ACHN (cell line): ENCODE measurements at places on chromosomes 7 and 10.

DNA sequence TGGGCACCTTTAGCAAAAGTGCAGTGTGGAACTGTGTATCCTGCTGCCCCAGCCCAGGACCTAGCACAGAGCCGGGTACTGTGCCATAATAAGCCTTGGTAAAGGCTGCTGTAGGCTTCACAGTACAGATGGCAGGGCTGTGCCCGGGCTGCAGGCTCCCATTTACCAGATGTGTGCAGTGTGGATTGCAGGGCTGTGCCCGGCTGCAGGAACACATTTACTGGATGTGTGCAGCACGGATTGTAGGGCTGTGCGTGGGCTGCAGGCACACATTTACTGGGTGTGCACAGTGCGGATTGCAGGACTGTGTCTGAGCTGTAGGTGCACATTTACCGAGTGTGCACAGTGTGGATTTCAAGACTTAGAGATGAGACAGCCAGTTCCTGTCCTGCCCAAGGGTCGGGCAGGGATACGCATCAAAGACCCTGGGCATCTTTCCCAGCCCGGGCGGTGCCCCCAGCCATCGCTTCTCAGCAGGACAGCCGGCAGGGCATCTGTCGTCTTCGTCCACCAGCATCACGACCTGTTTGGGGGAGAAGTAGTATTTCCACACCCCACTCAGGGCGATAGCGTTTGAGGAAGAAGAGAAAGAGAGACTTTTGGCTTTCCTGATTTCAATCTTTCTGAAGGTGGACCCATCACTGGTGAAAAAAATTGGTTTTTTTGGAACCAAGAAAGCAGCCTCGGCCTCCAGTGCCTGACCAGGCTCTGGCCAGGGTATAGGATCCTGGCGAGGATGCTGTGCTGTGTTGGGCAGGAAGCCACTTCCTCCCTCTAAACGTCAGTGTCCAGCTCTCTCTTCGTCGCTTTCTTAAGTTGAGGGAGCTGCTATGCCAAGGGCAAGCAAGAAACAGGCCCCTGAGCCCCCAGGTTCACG, 180.8 kb downstream of the CUX1 start:
- no peak for DNase-seq

DNA sequence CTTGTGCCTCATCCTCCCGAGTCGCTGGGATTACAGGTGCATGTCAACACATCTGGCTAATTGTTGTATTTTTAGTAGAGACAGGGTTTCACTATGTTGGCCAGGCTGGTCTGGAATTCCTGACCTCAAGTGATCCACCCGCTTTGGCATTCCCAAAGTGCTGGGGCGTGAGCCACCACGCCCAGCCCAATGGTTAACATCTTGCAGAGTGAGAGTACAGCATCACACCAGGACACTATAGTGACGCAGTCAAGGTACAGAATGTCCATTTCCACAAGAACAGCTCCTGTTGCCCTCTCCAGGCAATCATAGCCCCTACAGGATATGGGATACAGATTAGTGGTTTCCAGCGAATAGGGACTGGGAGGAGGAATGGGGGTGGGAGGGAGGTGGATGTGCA, 34.0 kb downstream of the MYO1G start:
- no peak for DNase-seq

- no peak for DNase-seq
Measured at GRCh38 chr7:44990109-44991023, 9.6 kb upstream of the CCM2 start.

DNA sequence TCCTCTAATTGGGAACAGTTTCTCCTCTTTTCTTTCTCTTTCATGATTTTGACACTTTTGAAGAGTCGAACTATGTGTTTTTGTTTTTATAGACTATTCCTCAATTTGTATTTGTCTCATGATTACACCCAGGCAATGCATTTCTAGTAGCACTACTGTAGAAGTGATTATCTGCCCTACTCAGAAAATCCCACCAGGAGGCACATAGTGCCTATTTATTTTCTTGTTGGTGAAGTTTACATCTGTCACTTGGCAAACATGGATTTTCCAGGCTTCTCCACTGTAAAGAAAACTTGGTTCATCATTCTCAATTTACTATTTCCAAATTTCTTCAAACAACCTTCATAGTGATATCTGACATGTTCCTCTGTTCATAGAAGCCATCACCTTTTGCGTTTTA, 893.9 kb downstream of the CCSER2 start:
- DNase-seq, result no peak

DNA sequence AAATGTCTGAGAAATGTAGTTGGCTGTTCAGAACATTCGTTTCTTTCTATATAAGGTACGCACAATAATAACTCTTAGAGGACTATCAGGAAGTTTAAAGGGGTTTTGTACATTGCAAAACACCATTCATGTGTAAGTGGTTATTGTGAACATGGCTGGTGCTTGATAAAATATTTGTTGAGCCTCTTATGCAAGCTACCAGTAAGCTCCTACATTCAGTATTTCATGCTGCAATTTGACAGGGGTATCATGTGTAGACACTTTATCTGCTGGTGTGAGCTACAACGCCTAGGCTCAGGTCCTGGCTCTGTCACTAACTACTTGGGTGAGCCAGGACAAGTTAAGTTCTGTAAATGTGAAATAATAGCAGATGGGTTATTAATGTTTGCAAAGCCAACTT, 75.5 kb downstream of the MAP3K8 start:
- no peak for DNase-seq

DNA sequence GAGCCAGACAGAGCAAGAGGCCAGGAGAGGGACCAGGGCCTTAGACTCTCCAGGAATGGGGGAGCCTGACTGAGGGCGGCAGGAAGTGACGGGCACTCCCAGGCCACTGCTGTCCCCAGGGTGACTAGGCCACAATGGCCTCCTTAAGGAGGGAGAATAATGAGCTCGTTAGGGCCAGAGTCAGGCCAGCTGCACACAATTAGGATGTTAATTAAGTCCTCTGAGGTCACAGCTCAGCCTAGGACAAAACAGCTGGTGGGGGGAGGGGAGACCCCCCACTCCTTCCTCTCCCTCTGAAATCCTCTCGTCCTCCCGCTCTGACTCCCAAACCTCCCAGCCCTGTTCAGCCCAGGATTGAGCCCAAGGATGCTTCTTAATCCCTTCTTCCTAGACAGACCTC, 143.0 kb downstream of the NEURL1 start:
- DNase-seq, result no peak

- DNase-seq, result no peak
Measured at GRCh38 chr7:113460067-113460466, 341.7 kb upstream of the SMIM30 start.

DNA sequence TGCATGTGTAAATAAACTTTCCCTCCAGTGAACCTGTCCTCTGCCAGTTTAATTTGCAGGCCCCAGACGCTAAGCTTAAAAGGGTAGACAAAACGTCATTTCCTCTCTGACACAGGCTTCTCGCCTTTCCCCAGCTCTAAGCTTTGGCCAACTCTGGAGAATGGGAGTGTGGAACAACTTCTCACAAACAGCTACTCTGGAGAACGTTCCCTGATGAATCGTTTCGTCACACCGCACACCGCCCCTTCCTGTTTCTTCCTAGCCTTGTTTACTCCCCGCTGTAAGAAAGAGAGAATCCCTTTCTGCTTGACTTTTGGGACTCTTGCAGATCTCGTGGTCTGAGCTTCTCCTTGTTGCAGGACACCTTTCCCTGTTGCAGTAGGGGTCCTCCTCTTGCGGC, 564.2 kb downstream of the TCERG1L start:
- DNase-seq, result no peak

DNA sequence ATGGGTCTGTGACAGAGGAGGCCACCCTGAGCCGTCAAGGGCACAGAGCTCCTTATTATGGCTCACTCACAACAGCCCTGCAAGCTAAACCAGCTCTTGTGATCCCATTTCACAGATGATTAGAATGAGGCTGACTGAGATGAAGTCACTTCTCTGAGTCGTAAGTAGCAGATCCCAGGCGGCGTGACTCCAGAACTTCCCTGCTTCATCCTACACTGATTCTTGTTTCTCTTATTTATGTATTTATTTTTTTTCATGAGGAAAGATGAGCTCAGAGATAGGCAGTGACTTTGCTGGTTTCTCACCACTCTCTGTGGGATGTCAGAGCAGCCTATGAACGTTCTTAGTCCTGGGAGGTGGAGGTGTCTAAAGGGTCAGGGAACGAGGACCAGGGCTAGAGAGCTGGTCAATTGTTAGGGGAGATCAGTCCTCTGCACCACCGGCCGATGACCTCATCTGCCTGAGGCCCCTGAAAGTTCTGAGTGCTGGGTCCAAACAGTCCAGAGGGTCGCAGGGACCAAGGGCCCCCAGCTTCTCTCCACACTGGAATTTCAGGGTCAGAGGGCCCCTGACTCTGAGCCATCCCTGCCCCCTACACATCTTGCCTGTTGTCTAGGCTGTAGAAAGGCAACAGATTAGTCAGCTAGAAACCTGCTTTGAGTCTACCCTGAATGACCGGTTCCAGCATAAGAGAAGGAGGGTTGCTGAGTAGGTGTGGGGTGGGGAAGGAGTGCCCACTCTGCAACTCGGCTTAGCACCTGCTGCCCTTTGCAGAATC, 17.9 kb downstream of the CLRN3 start:
- DNase-seq, result no peak

- no peak for DNase-seq
Measured at GRCh38 chr10:61486738-61487396, 33.7 kb upstream of the TMEM26 start.

DNA sequence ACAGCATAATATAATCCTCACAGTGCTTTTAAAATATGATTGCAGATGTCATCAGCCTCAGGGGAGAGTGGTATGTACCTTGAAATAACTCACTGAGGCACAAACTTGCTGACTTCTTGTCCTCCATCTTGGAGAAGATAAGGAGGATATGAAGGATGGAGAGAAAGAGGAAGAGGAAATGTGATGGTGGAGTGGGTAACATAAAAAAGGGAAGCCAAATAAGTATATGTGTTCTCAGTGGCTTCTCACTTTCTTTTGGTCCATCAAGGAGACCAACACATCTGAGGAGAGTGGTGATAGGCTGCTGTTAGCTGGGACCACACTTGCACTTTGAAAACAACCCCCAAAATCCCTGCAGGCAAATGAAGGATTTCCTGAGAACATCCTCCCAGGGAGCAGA, 21.6 kb upstream of the ZNF37A start:
- DNase-seq, result no peak

GRCh38 chr7:155469-155900, 36.9 kb upstream of the FAM20C start:
- peak; percentile 13 for DNase-seq

DNA sequence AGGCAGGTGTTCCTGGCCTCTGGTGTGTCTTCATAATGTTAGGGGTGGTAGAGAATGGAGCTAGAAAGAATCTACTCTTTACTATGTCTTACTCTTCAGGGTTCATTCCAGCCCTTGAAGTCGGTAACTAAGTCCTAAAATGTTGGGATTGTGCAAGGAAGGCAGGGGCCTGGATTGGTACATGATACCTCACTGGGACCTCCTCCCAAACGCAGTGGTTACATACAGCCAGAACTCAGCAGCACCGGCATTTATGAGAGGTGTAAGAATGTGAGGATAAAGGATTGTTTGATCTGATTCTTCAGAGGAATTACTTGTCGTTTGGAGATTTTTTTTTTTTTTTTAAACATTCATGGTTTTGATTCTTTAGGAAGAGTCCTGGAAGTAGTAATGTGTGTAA, 6.9 kb downstream of the COMTD1 start:
- no peak for DNase-seq

DNA sequence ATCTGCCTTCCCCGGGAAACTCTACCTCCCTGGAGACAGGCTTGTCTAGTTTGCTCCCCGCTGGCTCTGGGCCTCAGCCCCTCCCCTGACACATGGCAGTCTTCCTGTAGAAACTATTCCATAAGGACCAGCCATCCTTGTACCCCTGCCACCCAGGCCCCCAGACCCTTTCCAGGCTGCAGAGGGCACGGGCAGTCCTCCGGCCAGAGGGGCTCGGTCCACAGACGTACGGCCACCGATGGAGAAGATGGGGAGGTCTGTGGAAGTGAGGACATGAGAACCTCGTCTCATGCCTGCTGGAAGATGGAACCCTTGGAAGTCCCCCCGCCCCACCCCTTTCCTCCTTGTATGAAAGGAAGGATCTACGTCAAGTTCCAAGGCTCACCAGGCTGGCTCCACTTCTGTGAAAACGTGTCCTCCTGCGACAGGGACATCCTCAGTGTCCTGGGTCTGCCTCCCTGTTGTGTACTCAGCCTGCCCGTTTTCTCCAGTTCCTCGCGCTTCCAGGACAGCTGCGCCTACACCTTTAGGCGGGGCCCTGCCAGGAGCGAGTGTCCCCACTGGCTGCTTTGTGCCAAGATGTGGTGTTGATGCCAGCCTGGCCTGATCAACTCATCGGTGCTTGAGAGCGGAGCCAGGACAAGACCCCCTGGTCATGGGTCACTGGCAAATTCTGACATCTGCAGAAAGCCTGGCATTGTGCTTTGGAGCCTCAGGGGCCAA, 414.9 kb downstream of the GLRX3 start:
- DNase-seq, result no peak

GRCh38 chr10:125060482-125060825, 99.9 kb downstream of the CTBP2 start:
- peak; percentile 38 for DNase-seq

DNA sequence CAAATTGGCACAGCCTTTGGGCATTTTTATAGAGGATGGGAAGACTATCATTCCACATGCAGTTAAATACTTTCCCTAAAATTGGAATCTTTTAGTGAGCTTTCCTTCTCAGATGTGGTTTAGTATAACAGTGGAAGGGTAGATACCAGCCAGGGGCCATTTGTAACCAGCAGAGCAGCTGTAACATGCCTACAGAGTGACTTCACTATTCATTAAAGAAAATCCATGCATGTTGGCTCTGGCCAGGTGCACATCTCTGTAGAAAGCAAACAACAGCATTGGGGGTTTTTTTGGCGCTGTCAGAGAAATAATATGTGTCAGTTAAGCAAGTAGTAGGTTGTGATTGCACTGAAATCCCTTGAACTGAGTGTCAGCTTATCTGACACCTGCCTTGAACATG, 115.6 kb downstream of the LHFPL3 start:
- DNase-seq, result no peak

DNA sequence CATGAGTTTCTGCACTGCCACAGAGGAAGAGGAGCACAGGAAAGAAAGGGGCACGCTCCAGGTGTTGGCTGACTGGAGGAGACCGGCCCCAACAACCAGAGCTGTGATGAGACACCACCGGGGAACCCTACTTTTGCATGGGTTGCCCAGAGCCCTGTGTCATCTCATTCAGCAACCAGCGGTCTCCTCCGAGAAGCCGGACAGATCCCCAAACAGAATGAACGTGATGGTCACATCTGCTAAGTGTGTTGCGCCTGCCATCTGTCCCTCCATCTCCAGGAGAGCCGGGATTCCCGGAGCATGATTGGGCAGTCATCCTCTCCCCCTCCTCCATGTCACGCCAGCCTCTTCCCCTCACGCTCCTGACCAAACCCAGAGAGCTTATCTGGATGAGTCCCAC, 22.9 kb downstream of the PARP12 start:
- DNase-seq, result no peak

- no peak for DNase-seq
Measured at GRCh38 chr7:146411975-146412374, 295.4 kb downstream of the CNTNAP2 start.
